ENCODE measurements at places on chromosomes 13 and 19.
A peak's percentile ranks its signal among the peaks of the same experiment; 100 is the strongest.

GRCh38 chr13:106151056-106151699 lies 384.3 kb downstream of the EFNB2 start:
- no peak for DNase-seq

DNA sequence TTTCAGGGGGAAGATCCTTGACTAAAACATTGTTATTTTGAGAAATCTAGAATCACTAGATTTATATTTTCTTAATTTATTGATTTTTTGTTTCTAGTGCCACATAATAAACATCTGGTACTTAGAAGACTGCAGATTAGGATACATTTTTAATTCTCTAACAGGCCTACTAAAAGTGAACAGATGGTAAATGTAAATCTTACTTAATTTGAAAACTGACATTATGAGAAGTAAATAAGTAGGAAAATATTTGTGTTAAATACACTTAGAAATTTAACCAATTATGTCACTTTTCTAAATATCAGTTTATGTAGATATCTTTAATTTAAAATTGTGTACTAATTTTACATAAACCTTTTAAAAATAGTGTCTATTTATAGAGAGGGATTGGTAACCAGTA lies 2255.6 kb upstream of the PCDH20 start:
- DNase-seq: no peak

- no peak for DNase-seq
Measured at GRCh38 chr13:72164811-72165210, 297.8 kb upstream of the DACH1 start.

GRCh38 chr19:12912571-12912970 lies 6.5 kb downstream of the SYCE2 start:
- DNase-seq: no peak

DNA sequence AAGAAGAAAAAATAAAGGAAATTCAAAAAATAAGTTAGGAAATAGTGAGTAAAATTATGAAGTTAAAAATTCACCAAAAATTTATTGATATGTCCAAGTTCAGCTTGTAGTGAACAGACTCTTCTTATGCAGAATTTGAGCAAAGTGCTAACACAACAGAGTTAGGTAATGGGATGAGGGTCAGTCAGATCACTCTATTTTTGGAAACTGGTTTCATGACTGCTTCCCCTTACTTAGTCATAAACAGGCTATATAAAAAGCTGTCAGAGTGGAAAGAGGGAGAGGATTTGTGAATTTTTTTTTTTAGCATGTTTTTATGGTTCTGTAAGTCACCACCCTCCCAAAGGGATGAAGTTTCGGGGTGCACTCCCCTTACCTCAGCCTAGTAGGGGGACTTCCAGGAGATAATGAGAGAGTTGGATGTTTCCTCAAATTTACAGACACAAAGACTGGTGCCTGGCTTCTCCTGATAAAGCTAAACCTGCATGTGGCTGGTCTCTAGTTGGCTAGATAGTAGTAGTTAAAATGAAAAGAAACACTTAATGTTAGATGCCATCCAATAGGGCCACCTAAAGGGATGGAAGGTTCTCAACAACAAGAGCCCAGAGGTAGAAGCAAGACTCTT lies 4.5 kb downstream of the CPB2 start:
- peak; percentile 71 for DNase-seq

DNA sequence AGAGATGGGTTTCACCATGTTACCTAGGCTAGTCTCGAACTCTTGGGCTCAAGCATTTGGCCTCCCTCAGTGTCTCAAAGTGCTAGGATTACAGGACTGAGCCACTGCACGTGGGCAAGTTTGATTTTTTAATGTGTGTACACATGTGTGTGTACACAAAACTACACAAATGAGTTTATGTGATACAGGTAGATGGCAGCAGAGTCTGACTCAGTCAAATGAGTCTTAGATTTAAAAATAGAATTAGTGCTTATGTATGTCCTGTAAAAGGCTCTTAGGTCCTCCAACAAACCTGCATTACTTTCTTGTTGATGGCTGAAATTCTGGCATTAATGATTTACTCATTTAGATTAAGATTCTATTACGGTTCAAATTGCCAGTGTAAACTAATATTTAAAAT lies 293.7 kb downstream of the PCDH17 start:
- DNase-seq: peak; percentile 18

DNA sequence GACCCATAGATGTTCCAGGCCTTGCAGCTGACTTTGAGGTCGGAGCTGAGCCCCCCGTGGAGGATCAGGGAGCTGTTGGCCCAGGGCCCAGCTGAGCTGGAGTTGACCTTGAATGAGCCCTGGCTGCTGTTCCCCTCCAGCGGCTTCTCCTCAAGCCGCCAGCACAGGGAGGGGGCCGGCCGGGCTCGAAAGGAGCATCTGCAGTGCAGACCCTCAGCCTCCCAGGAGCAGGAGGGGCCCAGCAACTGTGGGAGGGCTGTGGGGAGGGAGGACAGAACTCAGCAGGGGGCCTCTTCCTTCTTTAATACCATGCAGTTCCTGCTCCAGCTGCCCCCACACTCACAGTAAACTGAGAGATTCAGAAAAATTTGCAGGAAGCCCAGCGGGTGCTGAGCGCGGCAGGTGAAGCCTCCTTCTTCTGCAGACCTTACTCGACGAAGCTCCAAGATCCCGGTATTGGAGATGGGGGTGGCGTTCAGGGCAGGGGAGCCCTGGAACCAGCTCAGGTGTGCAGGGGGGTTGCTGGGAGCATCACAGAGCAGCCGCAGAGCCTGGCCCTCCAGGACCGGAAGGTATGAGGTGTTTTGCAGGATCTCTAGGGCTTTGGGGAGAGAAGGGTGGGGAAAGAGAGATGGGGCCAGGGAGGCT lies 2.6 kb downstream of the SIGLEC5 start:
- DNase-seq: no peak

DNA sequence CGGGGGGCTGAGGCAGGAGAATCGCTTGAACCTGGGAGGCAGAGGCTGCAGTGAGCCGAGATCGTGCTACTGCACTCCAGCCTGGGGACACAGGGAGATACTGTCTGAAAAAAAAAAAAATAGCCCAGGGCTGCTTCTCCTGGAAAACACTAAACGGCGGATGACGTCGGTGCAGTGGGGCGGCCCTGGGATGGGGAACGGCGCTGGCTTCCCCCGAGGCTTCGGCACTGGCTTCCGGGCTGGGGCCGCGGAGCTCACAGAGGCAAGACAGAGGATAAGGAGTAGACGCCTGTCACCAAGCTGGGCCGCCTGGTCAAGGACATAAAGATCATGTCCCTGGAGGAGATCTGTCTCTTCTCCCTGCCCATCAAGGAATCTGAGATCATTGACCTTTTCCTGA lies 5.0 kb downstream of the PRSS57 start:
- no peak for DNase-seq

- DNase-seq: no peak
Measured at GRCh38 chr19:13094106-13094504, 8.6 kb downstream of the LYL1 start.

GRCh38 chr13:103326326-103326725 lies 260.1 kb upstream of the SLC10A2 start:
- DNase-seq: no peak

- no peak for DNase-seq
Measured at GRCh38 chr19:27694361-27695055, 1518.4 kb downstream of the UQCRFS1 start.

GRCh38 chr19:2629491-2630351 lies 72.8 kb downstream of the GNG7 start:
- DNase-seq: no peak

DNA sequence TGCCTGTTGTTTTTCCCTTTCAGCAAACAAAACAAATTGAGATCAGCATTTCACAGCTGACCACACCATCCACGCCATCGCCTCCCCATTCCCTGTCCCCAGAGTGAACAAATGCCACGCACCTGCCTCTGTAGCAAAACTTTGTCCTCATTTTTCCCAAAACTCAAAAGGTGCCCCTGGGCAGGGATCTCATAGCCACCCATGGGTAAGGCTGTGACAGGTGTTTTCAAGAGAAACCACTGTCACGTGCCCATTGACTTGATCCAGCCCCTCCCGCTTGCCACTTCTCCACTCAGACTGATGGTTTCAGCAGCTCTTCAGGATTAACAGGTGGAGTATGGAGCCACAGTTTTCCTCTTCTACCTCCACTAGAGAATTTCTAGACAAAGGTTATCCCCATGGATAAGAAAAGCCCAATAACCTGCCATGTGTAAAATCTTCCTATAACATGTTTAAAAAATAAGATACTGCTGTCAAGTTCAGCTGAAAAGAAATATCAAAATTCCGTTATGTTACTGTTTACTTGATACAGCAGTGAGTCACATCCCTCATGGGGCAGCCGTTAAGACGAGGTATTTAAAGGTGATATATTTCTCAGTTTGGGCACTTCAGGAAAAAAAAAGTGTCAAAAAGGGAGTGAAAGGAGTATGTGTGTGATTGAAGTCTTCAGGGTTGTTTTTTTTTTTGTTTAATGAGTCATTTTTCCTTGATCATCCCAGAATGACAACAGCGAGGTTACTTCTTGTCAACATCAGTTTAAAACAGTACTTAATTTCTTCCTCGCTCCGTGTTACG lies 63.5 kb upstream of the GPR183 start:
- DNase-seq: no peak

DNA sequence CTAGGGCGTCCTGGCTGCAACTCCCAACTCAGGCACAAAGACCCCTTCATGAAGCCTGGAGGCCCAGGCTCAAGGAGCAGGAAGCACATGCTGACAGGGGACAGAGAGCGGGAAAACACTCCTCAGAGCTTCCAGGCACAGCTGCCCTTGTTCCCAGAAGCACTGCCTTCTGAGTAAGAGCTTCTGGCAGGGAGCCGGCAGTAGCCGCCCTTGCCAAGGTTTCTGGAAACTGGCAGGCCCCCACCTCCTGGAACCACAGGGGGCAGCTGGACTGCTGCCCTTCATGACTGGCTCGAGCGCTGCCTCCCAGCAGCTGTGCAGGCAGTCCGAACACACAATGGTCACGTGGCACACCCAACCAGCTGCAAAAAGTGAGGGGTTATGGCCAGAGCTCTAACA lies 33.6 kb upstream of the EPHX3 start:
- DNase-seq: no peak

GRCh38 chr19:42277821-42278451 lies 8.9 kb downstream of the CIC start:
- no peak for DNase-seq

DNA sequence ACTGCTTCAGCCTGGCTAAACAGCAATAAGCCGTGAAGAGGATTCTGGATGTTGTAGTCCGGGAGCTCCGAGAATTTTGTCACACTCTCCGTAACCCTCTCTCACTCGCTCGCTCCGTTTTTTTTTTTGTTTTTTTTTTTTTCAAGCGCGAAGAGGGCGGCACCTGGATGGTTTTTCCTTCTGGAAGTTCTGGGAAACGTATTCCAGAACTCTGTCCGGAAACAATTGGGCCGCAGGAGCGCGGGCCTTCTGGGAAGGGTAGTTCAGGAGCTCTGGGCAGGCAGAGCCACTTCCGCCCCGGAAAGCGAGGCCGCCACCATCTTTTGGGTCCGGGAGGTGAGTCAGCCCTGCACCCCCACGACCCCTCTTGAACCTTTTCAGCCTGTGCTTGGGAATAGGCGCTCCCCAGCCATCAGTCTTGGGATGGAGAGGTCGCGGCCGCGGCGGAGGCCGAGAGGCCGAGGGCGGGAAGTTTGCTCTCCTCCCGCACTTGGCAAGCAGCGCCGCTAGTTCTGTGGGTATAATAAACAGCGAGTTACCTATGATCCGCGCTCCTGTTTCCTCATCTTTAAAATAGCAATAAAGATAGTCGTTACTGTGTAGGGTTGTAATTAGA lies at the start of gene ZNF227:
Gene ZNF227, plus strand, starts transcription at position 283 of the 616 bp plus-strand sequence. CDS start 5,261 bp downstream, outside the sequence.
- DNase-seq: peak; percentile 93

DNA sequence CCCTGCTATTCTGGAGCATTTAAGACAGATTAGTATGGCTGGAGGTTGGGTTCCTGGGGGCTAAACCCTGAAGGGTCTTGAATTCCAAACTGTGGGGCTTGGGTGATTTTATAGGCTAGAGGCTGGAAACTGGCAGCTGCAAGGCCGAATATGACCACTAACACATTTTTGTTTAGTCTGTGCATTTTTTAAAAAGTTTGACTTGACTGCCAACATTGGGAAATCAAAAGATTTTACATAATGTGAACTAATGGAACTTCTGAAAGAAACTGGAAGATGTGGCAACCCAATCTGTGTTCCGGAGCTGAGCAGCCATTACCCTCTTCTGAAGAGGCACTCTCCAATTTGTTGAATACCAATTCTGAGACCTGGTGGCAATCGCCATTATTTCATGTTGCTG lies 5.1 kb downstream of the ZNF784 start:
- DNase-seq: no peak

DNA sequence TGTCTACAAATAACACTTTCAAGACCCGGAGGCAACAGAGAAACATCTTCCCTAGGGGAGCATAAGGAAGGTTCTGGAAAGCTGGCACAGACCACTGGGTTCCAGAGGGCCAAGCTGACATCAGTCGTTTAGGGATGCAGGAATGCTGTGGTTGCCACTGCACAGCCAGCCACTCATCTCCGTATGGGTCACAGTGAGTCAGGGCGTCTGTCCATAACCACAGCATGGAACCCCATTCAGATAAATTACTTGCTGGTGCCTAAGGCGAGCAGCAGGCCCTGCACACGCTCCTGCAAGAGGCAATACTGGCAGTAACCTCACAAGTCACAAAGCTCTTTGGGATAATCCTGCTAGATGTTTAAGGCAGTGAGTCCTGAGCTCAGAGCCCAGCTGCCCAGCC lies 140.9 kb upstream of the UBL3 start:
- no peak for DNase-seq

DNA sequence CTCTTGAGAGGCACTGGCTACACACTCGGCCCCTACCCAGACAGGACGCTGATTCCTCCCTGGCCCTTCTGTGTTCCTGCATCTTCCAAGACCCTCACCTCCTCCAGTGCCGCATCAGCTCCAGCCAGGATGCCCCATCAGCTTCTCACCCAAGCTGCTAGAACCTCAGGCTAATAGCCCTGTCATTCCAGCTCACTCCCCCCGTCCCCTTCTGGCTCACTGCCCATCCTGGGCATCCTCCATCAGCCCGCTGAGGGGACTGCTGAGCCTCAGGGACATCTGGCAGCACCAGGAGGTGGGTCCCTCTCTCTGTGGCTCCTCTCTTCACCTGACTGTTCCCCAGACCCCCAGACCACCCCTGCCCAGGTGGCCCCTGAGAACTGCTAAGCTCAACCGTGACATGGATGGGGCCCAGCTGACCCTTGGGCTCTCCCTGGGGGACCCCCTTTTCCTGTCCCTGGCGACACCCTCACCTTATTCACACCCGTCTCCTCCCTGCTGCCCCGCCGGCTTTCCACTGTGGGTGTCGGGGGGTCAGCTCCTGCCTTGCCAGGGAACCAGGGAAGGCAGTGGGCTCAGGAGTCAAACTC lies 4.8 kb downstream of the FFAR3 start:
- DNase-seq: no peak

DNA sequence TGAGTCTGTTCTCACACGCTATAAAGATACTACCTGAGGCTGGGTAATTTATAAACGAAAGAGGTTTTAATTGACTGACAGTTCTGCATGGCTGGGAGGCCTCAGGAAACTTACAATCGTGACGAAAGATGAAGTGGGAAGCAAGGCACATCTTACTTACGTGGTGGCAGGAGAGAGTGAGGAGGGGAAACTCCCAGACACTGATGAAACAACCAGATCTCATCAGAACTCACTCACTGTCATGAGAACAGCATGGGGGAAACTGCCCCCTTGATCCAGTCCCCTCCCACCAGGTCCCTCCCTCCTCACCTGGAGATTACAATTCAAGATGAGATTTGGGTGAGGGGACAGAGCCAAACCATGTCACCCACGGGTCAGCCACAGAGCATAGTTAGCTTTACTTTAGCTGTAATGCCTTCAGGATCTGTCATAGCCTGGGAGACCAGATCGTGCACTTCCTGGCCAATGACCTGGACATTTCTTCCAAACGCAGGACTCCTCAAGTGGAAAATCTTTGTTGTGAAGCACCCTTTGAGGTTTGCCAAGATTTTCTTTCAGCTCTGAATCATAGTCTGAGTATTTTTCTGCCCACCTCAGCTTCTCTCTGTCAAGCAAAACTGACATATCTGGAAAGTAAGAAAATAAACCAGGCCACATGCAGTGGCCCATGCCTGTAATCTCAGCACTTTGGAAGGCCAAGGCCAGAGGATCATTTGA lies 25.2 kb upstream of the HIF3A start:
- DNase-seq: no peak
